Activated T-cell treated with anti-CD3 and anti-CD28 coated beads, Interleukin-2, amount 50 U/mL, for 4 hours (primary cell): ENCODE measurements at places on chromosomes 3 and 15. TPM values are rescaled to one million over a fixed set of nuclear protein-coding genes. Genes with fewer than 3 reads are reported as not detected.

Gene ITIH4
- total RNA-seq, result 6.9 TPM

DNA sequence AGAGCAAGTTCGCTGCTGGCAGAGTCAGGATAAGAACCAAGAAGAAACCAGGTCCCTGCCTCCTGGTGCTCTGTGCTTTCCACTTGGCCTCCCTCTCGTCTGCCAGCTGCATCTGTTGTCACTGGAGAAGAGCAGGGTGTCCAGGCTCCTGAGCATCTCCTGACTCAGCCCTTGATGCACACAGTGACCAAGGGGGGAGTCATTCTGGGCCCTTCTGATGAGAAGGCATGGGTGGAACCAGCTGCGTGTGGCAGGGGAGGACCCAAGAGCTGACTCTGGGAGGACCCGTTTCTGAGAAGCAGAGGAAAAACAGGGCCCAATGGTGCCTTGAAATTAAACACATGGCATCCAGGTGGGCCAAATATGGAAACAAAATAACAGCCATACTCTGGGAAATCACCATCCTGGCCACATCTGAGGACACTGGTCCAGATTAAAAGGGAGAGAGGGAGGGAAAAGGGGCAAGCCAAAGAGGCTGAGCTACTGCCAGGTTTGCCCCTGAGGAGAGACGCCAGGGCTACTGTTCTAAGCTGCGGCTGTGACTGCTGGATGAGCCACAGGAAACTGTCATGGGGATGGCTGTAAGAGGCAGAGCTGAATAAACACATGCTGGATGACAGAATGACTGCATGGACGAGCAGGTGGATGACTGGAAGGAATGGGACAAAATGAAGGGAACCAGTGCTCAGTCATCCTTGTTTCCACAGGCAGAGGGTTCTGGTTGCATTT, 58.1 kb upstream of the CA12 start:
- DNase-seq, result no peak

Gene ALDH1A2
- 0.38 TPM for total RNA-seq

DNA sequence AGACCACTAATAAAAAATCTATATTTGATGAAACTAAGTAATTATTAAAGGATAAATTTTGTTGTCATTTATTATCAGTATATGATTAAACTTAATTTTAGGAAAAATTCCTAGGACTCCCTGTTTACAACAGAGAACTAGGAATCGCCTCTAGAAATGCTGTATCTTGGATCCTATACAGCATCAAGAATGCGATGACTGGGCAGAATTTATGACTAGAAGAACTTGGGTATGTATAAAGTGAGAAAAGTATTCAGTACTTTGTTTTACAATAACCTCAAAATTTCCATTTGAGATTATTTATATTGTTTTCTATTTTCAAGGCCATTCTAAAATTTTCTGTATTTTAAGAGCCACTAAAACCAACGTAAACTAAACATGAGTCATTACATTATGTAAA, 82.3 kb upstream of the AGTR1 start:
- no peak for DNase-seq

DNA sequence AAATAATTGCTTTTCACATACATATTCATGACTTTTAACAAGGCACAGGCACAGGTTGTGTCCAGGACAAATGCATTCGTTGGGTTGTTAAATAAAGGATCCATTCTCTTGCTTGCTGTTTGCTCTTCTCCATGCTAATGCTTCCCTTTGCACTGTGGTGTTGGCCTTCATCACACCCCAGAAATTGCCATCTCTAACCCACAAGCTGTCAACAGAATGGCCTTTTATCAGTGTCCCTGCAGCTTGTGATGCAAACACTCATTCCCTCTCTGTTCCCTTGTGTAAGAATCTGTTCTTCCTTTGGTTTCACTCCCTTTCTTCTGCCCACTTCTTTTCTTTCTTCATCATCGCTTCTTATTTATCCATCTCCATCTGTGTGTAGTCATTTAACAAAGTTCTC, 72.2 kb downstream of the SLC7A14 start:
- no peak for DNase-seq

DNA sequence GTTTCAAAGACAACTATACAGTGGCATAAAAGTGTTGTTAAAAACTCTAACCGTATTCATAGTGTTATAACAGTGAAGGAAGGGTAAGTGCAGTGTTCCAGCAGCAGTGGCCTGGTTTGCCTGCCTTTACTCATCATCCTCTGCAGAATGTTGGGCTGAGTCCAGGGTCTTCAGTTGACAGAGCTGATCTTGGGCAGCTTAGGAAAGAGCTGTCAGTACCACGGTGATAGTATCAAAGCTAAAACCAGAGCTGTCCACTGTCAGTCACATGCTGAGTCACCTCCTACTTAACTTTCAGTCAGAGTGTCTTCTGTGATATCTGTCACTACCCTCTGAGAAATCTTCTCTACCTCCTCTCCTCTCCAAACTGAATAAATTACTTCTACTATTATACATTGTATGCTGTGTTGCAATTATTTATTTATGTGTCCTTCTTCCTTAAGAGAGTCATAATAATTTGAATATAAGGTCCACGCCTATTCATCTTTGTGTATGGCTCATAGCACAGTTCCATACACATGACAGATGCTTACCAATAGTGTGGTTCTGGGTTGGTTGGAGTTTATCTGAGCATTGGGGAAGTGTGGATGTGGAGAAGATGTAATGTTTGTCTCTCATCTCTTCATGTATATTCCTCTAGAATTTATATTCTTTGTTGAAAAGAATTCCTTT, 242.1 kb downstream of the ZIC1 start:
- no peak for DNase-seq

Gene APBA2
- 11.0 TPM for total RNA-seq

- no peak for DNase-seq
Observed at GRCh38 chr3:70264122-70264780, 48.2 kb downstream of the MDFIC2 start.

GRCh38 chr15:77542491-77543001, 90.2 kb downstream of the LINGO1 start:
- no peak for DNase-seq

- no peak for DNase-seq
Observed at GRCh38 chr3:52225452-52226228, at the start of gene TLR9. Gene TLR9, minus strand, starts transcription at chr3:52225645. Its CDS starts 116 bp downstream, at chr3:52225529.

GRCh38 chr3:156353563-156353962, 201.4 kb downstream of the SSR3 start:
- DNase-seq, result no peak

- DNase-seq, result no peak
Observed at GRCh38 chr3:149589332-149589731, 68.5 kb downstream of the WWTR1 start.

DNA sequence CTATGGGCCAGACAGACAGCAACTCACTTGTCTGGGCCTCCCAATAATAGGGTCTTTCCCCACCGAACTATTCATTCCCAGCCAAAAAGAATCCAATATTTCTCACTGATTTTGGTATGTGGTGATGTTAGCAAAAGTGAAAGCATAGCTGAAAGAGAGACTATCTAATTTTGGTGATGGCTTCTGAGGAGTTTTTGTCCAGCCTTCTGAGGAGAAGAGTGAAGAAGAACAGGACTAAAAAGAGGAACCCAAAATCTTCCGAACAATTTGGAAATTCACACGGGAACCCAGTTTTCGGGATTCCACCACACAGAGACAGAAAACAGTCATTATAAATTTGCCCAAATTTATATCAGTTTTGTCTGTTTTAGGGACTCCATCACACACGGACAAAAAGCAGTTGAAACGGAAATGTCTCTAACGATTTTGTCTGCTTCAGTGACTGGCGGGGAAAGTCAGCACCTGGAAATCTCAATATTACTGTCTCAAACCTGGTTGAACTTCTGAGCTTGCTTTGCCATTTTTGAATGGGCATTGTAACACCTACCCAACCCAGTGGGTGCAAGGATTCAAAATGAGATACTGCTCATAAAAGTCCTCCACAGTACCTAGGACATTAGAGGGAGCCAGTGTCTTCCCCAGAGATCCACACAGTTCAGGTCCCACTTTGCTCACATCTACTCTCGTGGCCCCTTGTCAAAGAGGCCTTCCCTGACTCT, 9.1 kb downstream of the CD80 start:
- no peak for DNase-seq

DNA sequence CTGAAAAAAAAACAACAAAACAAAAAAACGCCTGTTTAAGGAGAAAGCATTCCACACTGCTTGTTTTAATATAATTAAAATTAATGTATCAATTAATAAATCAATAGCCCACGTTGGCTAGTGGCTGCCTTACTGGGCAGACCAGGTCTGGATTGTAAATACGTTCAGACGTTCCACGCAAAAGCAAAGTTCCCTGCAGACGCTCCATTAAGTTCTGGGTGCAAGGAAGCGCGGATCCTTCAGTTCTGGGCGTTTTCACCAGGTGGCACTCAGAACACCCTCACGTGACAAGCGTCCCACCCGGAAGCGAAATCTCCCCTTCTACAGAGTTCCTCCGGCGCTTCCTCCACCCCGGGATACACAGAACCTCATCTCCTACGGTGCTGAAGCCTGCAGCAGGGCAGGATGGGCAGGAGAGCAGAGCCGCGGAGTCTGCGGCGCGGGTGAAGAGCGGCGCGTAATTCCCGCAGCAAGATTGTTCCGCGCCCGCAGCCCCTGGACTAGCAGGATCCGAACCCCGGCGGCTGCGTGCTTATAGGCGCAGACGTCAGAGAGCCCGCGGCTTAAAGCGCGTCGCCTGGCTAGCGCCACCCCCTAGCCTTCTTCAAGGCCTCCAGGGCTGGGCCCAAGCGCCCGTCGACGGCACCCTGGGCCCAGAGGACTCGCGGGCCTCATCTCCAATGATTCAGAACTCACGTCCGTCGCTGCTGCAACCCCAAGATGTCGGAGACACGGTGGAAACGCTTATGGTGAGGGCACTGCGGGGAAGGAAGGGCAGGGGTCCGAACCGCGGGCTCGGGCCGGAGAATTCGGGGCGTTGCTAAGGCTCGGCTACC, at the start of gene SLC25A38:
SLC25A38 (plus strand) TSS at position 326 of the 836 bp plus-strand sequence; CDS start at position 681, 355 bp downstream.
- peak; percentile 67 for DNase-seq

- no peak for DNase-seq
Observed at GRCh38 chr3:146594843-146595482, 10.2 kb downstream of the PLSCR5 start.

Gene CATSPER2
- total RNA-seq, result 5.4 TPM
